ENCODE measurements at places on chromosomes 4 and X. TPM values are rescaled to one million over a fixed set of nuclear protein-coding genes. Genes with fewer than 3 reads are reported as not detected.

- DNase-seq: no peak
These were observed 323.6 kb downstream of the AFF2 start for GRCh38 chrX:148823986-148824385.

- no peak for DNase-seq
These were observed 5.6 kb upstream of the KLHL2 start for GRCh38 chr4:165201806-165202205.

DNA sequence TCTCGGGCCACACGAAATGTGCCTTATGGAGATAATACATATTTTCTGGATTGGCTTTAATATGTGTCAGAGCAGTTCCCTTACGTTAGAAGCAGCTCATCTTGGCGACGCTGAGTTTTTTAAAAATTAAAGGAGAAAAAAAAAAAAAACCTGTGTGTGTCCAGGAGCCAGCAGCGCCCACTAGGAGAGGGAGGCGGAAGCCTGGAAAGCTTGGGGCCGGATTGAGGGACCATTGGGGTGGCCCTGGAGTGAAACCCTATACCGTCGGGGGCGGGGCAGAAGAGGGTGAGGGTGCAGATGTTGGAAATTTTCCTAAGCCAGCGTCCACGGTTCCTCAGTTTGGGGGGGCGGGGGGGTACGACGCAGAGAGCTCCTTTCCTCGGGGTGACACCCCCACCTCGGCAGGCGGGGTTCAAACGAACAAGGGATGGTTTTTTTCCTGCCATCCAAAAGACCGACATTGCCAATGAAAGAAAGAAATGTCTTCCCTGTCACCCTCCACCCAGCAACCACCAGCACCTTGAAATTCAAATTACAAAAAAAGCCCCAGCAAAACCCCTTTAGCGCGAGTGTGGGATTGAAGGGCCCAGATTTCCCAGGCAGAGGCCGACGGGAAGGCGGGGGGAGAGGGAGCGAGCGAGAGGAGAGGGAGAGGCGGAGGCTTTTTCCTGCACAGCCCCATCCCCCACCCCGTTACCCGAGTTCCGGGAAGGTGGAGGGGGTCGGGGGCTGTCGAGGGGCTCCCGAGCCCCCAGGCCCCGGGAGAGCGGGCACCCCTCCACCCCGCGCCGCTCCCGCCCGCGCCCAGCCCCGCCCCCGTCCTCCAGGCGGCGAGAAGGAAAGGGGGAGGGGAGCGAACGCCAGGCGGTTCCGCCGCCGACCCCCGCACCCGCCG lies 859 bp downstream of the SMARCA1 start:
- no peak for DNase-seq

GRCh38 chrX:18707426-18708049 lies at the start of gene PPEF1:
Gene PPEF1, plus strand, starts transcription at chrX:18707645. Its CDS starts 136 bp downstream, at chrX:18707781.
- DNase-seq: no peak

DNA sequence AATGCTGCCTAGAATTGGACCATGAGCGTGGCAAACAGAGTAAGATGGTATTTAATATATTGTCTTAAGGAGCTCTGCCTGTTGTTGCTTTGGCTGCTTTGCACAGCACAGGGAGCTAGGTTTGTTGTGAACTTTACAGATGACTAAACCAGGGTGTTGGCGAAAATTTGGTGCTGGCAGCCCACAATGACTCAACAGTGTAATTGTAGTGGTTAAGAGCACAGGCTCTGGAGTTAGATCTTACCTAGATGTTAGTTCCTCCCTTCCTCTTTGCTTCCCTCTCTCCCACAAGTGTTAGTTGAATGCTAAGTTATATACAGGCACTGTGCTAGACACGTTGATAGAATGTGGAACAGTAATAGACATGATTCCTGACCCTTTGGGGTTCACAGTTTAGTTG lies 128.9 kb upstream of the TRPC5 start:
- DNase-seq: no peak

GRCh38 chr4:39255266-39255665 lies 72.9 kb downstream of the WDR19 start:
- no peak for DNase-seq

GRCh38 chr4:26267087-26267486 lies 53.7 kb upstream of the RBPJ start:
- DNase-seq: no peak

DNA sequence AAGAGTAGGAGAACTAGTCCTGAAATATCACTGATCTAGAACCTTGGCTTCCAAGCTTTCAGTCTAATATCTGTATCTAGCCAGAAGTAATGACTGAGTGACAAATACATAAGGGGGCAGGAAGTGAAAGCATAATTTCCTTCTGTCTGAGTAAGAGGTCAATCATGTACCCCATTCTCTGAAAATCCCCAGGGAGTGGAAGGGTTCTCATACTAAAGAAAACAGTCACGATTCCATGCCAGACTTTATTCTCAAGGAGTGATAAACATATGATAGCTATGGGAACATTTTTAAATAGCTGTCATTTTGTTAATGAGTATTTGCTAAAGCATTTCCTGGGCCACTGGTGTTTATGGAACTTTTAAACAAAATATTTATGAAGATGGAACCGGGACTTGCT lies 308.5 kb downstream of the ARHGAP24 start:
- DNase-seq: no peak

GRCh38 chr4:55396308-55397125 lies 760 bp downstream of the TMEM165 start:
- DNase-seq: no peak

DNA sequence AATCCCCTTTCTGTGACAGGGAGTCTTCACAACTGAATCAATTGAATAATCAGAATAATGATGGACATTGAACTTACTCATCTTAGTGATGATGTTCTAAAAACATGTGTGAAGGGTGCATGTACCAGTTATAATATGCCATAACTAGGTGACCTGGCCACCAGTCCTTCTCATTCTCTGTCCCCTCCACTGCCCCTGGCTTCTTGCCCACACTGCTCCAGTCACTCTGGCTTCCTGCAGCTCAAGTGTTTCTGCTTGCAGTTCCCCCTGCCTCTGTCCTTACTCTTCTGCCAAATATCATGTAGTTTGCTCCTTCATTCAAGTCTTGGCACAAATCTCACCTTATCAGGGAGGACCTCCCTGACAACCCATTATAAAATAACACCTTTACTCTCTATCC lies 168.1 kb upstream of the SLC7A11 start:
- DNase-seq: no peak

The ADH1A gene
- not detected for total RNA-seq

The SPANXA2 gene
- not detected for total RNA-seq

The STATH gene
- total RNA-seq: not detected

The NAA11 gene
- not detected for total RNA-seq

The FRMPD4 gene
- 0.22 TPM for total RNA-seq

The SSX2B gene
- not detected for total RNA-seq

Measured in chondrocyte (in vitro differentiated cells).